ENCODE measurements at places on chromosomes 5 and 9.
A peak's percentile ranks its signal among the peaks of the same experiment; 100 is the strongest.

DNA sequence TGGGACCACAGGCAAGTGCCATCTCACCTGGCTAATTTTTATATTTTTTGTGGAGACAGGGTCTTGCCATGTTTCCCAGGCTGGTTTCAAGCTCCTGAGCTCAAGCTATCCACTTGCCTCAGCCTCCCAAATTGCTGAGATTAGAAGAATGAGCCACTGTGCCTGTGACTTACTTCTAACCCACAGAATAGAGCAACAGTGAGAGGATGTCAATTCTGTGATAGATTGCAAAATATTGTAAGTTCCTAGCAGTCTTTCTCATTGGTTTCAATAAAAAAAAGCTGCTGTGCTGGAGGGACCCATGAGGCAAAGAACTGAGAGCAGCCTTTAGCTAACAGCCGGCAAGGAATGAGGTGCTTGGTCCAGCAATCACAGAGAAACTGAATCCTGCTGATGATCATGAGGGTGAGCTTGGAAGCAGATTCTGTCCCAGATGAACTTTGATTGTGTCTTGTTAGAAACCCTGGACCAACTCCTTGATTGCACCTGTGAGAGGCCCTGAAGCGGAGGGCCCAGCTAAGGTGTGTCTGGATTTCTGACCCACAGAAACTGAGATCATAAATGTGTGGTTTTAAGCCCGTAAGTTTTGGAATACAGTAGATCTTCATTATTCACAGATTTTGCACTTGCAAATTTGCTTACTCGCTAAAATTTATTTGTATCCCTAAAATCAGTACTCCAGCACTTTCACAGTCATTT lies 149.7 kb downstream of the GCNT1 start:
- no peaks in the 10 kb centered on the region for H3K27me3 ChIP-seq
- H3K4me3 ChIP-seq = no peak overlapping the region
- H3K36me3 ChIP-seq = no peaks in the 10 kb centered on the region
- DNase-seq = no peak
- H3K27ac ChIP-seq = no peak overlapping the region

- no peaks in the 10 kb centered on the region for H3K4me1 ChIP-seq
- H3K36me3 ChIP-seq = no peaks in the 10 kb centered on the region
- no peak for DNase-seq
- H3K4me3 ChIP-seq = no peak overlapping the region
These were observed 107.3 kb downstream of the OR2K2 start for GRCh38 chr9:111222757-111223156.

- H3K4me3 ChIP-seq = no peak overlapping the region
- no peak overlapping the region for H3K27ac ChIP-seq
- H3K36me3 ChIP-seq = peaks cover 6% of the 10 kb centered on the region
- DNase-seq = no peak
- peaks cover 3% of the 10 kb centered on the region for H3K27me3 ChIP-seq
These were observed 9.5 kb downstream of the TOR4A start for GRCh38 chr9:137286975-137287383.

- H3K4me3 ChIP-seq = peak overlapping the region; percentile 50
- H3K27ac ChIP-seq = no peak overlapping the region
- peaks cover 53% of the 10 kb centered on the region for H3K27me3 ChIP-seq
These were observed 733 bp downstream of the COL23A1 start for GRCh38 chr5:178589180-178590140.

DNA sequence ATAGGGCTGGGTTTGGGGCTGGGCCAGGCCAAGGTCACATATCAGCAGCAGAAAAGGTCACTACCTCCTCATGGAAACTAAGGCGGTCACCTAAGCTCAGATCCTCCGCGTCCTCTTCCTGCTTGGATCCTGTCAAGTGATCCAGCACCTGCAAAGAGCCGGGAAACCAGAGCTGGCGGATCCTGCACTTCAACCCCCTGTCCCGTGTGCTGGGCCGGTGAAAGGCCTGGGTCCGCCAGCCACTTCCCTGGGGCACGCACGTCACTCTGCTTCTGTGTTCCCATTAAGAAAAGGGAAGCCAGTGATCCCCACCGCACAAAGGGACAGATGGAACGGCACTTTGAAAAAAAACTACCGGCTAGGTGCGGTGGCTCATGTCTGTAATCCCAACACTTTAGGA lies 61.3 kb upstream of the STXBP1 start:
- peaks cover 22% of the 10 kb centered on the region for H3K4me1 ChIP-seq
- DNase-seq = no peak
- no peak overlapping the region for H3K4me3 ChIP-seq
- peak overlapping the region; percentile 3 for H3K27ac ChIP-seq
- H3K27me3 ChIP-seq = no peaks in the 10 kb centered on the region

- H3K4me3 ChIP-seq = no peak overlapping the region
- H3K4me1 ChIP-seq = peaks cover 17% of the 10 kb centered on the region
- DNase-seq = no peak
- peaks cover 1% of the 10 kb centered on the region for H3K36me3 ChIP-seq
- H3K27me3 ChIP-seq = no peaks in the 10 kb centered on the region
- H3K27ac ChIP-seq = no peak overlapping the region
These were observed 43.3 kb downstream of the VAV2 start for GRCh38 chr9:133948561-133949485.

DNA sequence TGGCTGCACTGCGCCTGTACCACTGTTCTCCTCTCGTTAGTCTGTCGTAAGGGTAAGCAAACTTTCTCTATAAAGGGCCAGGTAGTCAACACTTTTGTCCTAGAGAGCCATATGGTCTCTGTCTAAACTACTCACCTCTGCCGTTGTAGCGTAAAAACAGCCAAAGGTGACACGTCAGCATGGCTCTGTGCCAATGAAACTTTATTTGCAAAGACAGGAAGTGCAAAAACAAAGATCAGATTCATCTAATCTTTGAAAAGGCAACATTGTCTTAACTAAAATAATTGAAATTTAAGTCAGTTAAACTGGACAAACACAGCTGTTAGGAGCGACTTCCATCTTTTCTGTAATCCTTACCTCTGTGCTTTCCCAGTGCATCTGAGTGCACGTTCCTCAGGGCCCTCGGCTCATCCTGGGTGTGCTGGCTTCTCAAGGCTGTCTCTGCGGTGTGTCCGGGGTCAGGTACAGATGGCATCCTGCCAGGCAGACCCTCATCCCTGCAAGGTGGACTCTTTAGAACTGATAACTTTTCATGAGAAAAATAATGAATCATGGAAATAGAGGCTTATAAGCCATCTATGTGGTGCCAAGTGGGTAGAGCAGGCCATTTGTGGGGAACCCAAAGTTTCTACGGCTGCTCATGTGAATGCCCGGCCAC lies 35.2 kb upstream of the IRX4 start:
- H3K27me3 ChIP-seq = peaks cover 39% of the 10 kb centered on the region
- H3K27ac ChIP-seq = no peak overlapping the region
- H3K36me3 ChIP-seq = no peaks in the 10 kb centered on the region

All from progenitor cell of endocrine pancreas (in vitro differentiated cells).